ENCODE measurements at places on chromosomes 12 and 14. TPM values are rescaled to one million over a fixed set of nuclear protein-coding genes. Genes with fewer than 3 reads are reported as not detected.
A peak's percentile ranks its signal among the peaks of the same experiment; 100 is the strongest.

Gene CLEC1B
- not detected for total RNA-seq

GRCh38 chr14:85131226-85131922, 398.6 kb upstream of the FLRT2 start:
- DNase-seq, result peak; percentile 53

- DNase-seq, result no peak
These were observed 32.6 kb downstream of the SLC35F4 start for GRCh38 chr14:57833323-57833722.

GRCh38 chr12:47820631-47821345, 1.1 kb upstream of the HDAC7 start:
- peak; percentile 89 for DNase-seq

DNA sequence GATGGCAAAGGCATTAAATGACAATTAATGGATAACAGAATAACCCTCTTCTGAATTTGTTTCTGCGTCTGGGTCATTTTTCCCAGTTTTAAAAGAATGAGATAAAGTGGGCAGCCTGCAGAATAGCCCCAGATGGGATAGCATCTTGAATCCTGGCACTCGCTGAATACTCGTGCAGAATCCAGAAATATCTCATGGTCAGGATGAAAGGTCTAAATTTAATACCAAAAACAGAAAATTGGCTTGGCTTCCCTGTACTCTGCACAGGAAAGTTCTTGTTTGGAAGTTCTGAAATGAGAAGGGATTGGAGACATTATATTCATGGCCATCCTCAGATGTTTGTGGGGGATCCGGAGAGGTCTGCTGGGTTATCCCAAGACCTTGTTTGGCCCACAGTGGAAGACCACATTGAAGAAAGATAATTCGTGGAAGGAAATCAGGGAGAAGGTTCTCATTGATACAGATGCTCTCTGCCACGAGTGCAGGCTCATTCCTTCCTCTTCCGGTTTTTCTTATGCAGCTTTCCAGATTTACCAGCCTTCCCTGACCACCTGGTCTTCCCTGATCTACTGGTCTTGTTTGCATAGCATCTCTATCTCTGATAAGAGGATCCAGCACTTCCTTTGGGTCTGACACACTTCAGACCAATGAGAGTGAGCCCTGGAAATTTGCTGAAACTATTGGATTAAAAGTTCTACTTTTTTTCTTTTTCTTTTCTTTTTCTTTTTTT, 6.0 kb upstream of the IFT81 start:
- peak; percentile 44 for DNase-seq

- DNase-seq, result no peak
These were observed 2.0 kb downstream of the PTHLH start for GRCh38 chr12:27970401-27971120.

GRCh38 chr12:43882578-43883178, 46.8 kb downstream of the TMEM117 start:
- peak; percentile 58 for DNase-seq

GRCh38 chr14:24051176-24051788, 527 bp upstream of the CARMIL3 start:
- DNase-seq, result peak; percentile 3

All from HT-29 (cell line).